Left ventricle myocardium inferior (tissue), 1 donor: ENCODE measurements at places on chromosomes 1 and 21.

- DNase-seq, result no peak
These were observed 3.0 kb downstream of the CFHR3 start for GRCh38 chr1:196777603-196778002.

DNA sequence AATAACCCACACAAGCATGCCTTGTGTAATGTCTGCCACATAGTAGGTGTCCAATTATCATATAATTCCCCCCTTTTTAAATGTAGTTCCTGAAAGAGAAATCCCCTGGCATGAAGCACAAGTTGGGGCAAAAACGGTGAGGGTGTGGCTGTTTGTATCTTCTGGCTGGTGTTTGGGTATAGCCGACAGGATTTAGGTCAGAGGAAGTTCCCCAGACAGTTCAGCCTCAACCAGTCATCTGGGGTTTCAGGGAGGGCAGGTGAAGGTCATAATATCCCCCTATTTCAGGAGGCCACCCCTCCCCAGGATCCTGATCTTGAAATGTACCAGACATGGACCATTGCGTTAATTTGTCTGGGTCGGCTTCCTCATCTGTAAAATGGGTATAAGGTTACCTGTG is 29.1 kb upstream of the JUN start:
- no peak for DNase-seq

DNA sequence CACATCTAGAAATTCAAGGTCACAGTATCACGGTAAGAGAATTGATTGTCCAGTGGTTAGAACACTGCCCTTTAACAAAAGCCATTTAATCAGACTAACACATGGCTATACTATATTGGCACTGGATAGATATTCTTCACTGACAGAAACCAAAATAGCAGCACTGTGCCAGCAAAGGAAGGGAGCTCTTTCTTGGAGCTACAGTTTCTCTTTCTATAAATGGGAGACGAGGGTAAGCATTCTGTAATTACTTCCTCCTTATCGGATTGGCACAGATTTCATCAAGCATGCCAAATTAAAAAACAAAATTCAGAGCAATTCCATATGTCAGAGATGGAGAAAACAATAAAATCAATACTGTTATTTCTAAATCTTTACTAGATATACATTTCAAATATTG is 115.7 kb upstream of the CACYBP start:
- DNase-seq, result no peak

GRCh38 chr1:69661686-69662085 is 94.0 kb downstream of the LRRC7 start:
- DNase-seq, result no peak

- no peak for DNase-seq
These were observed 99.2 kb downstream of the C1orf21 start for GRCh38 chr1:184485751-184486723.

- DNase-seq, result no peak
These were observed 109.9 kb downstream of the LYPLAL1 start for GRCh38 chr1:219283541-219283940.
